ENCODE measurements at places on chromosomes 7 and 10. TPM values are rescaled to one million over a fixed set of nuclear protein-coding genes. Genes with fewer than 3 reads are reported as not detected.

AGBL3 gene
- 2.5 TPM for total RNA-seq

DNA sequence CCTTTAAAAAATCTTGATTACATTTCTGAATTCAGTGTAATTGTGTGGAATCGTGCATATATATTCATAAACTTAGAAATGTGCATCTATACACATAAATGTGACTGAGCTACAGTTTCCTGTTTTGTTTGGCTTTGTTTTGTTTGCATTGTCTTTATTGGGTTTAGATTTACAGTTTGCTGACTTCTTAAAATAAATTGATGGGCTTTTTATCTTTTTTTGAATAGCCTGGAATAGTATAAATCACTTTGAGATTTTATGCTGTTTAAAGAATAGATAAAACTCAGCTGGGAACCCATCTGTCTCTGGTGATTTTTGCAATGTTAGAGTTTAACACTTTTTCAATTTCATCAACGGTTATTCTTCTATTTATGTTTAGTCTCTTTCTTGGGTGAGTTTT lies 21.2 kb upstream of the BRAF start:
- no peaks in the 10 kb centered on the region for H3K4me1 ChIP-seq
- H3K36me3 ChIP-seq: no peaks in the 10 kb centered on the region
- H3K27ac ChIP-seq: no peak overlapping the region
- no peak for DNase-seq

DNA sequence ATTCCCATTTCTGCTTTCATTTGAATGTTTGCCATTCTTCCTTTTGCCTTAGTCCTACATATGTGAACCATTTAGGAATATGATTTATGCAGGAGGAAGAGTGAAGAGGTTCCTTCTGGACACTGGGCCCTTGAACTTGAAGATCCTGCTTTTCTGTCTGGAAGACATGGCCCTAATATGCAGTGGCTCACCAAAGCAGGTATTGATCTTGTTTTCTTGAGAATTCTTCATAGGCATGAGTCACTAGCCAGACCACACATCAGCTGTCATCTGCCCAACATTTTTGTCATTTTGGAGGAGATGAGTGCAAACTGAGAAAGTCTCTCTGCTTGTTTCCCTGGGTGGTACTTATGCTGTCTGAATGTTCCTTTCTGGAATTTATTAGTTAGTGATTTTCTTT lies 382.6 kb downstream of the LRMDA start:
- no peak overlapping the region for H3K27ac ChIP-seq
- DNase-seq: no peak
- H3K36me3 ChIP-seq: no peaks in the 10 kb centered on the region
- H3K27me3 ChIP-seq: no peaks in the 10 kb centered on the region

DNA sequence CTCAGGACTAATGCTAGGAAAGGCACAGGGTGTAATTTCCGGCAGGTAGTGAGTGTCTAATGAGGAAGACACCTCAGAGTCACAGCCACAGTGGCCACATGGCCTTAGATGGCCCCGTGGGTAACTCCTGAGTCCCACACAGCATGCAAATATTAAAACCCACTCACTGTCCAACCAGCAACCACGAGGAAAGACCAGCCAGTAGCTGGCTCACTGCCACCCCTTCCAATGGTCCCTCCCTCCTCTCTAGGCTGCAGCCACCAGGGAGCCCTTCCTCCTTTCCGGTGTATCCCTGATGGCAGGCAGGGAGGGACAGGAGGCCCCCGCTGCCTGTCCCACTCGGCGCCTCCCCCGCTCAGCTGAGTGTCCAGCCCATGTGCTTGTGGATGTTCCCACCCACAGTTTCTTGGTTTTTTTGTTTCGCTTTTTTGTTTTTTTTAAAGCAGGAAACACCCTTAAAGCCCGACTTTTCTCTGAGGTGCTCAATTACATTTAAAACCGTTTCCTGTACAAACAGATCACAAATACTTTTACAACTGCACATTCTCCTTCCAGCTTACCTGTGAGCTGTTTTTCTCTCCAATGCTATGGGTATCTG lies 9.2 kb downstream of the BNIP3 start:
- H3K4me3 ChIP-seq: peak overlapping the region; percentile 48
- H3K36me3 ChIP-seq: peaks cover 14% of the 10 kb centered on the region
- DNase-seq: peak; percentile 28
- no peaks in the 10 kb centered on the region for H3K27me3 ChIP-seq
- H3K4me1 ChIP-seq: peaks cover 56% of the 10 kb centered on the region

GRCh38 chr7:141648276-141649114 lies 53.5 kb downstream of the DENND11 start:
- H3K4me1 ChIP-seq: no peaks in the 10 kb centered on the region
- H3K36me3 ChIP-seq: no peaks in the 10 kb centered on the region
- H3K4me3 ChIP-seq: no peak overlapping the region

- H3K27me3 ChIP-seq: no peaks in the 10 kb centered on the region
- no peak overlapping the region for H3K27ac ChIP-seq
- DNase-seq: no peak
Observed at GRCh38 chr10:84542522-84543490, 214.4 kb downstream of the CCSER2 start.

DNA sequence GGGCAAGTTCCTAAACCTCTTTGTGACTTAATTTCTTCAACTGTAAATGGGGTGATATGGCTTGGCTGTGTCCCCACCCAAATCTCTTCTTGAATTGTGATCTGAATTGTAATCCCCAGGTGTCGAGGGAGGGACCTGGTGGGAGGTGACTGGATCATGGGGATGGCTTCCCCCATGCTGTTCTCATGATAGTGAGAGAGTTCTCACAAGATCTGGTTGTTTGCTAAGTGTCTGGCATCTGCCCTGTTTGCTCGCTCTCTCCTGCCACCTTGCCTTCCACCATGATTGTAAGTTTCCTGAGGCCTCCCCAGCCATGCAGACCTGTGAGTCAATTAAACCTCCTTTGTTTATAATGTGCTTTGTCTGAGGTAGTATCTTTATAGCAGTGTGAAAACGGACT lies 177.0 kb downstream of the MYOF start:
- H3K27ac ChIP-seq: no peak overlapping the region
- no peaks in the 10 kb centered on the region for H3K27me3 ChIP-seq
- H3K4me1 ChIP-seq: no peaks in the 10 kb centered on the region
- no peak for DNase-seq
- no peak overlapping the region for H3K4me3 ChIP-seq
- H3K36me3 ChIP-seq: no peaks in the 10 kb centered on the region

DNA sequence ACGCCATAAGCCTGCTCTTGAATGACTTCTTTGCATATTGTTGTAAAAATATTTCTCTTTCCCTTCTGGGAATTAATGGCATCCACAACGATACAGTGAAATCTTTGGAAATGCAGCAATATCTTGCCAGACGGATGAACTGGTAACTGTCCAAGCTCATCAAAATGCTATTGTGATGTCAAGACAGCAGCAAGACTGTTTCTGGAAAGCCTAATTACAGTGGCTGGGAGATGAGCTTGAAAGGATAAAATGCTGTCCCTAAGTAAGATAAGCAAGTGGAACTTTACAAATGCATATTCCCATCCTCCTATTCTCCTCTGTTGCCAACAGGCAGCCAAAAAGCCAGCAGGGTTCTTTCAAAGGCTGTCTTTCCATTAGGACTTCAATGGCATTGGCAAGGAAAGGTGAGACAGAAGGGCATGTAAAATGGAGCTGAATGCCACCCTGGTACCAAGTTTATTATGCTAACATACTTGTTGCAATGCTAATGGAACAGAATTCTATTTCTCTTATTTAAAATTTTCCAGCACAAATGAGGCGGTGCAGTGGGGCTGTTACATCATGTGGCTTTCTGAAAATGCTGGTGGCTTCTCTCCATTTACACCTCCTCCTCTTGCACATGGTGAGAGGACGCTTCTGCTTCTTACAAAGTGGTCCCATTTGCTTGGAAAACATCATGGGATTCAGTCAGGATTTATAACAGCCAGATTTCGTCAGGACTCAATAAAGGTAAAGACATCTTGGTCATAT lies 178.3 kb upstream of the PTER start:
- no peaks in the 10 kb centered on the region for H3K27me3 ChIP-seq
- H3K36me3 ChIP-seq: no peaks in the 10 kb centered on the region
- H3K4me1 ChIP-seq: no peaks in the 10 kb centered on the region
- H3K4me3 ChIP-seq: no peak overlapping the region

- no peaks in the 10 kb centered on the region for H3K36me3 ChIP-seq
- no peaks in the 10 kb centered on the region for H3K4me1 ChIP-seq
- DNase-seq: no peak
- H3K27me3 ChIP-seq: no peaks in the 10 kb centered on the region
- H3K27ac ChIP-seq: no peak overlapping the region
- no peak overlapping the region for H3K4me3 ChIP-seq
Observed at GRCh38 chr7:79610313-79610712, 156.8 kb upstream of the MAGI2 start.

DNA sequence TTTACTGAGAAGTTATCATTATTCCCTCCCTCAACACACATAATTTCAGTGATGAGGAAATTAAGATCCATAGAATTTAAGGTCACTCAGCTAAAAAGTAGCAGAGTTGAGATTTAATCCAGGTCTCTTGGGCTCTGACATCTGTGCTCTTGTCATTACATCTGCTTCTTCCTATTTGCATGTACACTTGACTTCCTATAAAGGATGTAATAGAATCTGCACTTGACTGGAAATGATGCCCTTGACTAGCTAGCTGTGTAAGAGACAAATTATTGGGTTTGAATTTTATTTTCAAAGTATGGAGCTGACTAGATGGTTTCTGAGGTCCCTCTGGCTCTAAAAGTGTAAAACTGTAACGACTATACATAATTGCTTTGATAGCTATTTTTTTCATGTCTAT lies 59.5 kb downstream of the AGK start:
- no peak overlapping the region for H3K4me3 ChIP-seq
- no peak for DNase-seq
- H3K27me3 ChIP-seq: no peaks in the 10 kb centered on the region
- no peaks in the 10 kb centered on the region for H3K4me1 ChIP-seq
- peaks cover 9% of the 10 kb centered on the region for H3K36me3 ChIP-seq

DNA sequence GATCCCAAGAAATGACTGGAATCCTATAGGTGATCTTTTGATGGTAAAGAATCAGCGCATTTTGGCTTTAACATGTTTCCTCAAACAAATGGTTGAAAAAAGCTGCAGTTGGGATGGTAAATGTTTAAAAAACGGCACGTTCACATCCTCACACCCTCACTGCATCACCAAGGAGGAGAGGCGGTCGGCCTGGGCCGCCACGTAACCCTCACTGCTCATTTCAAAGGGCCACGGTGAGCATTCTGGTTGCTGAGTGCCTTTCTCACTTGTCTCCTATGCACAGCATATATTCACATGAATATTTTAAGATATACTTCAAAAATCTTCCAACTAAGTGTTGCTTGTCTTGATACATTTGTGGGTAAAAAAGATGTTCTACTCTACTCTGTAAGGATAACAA lies 233.2 kb downstream of the DNAJB6 start:
- peaks cover 16% of the 10 kb centered on the region for H3K4me1 ChIP-seq
- H3K27ac ChIP-seq: no peak overlapping the region
- no peaks in the 10 kb centered on the region for H3K27me3 ChIP-seq

CPA2 gene
- total RNA-seq: not detected

GRCh38 chr7:128890306-128891109 lies 20.0 kb downstream of the KCP start:
- H3K36me3 ChIP-seq: no peaks in the 10 kb centered on the region
- no peaks in the 10 kb centered on the region for H3K4me1 ChIP-seq
- H3K27me3 ChIP-seq: peaks cover 7% of the 10 kb centered on the region
- DNase-seq: no peak

GRCh38 chr7:75054744-75055143 lies 18.9 kb downstream of the RCC1L start:
- no peaks in the 10 kb centered on the region for H3K4me1 ChIP-seq
- no peak overlapping the region for H3K4me3 ChIP-seq
- H3K27me3 ChIP-seq: no peaks in the 10 kb centered on the region
- H3K27ac ChIP-seq: no peak overlapping the region
- peaks cover 39% of the 10 kb centered on the region for H3K36me3 ChIP-seq

DNA sequence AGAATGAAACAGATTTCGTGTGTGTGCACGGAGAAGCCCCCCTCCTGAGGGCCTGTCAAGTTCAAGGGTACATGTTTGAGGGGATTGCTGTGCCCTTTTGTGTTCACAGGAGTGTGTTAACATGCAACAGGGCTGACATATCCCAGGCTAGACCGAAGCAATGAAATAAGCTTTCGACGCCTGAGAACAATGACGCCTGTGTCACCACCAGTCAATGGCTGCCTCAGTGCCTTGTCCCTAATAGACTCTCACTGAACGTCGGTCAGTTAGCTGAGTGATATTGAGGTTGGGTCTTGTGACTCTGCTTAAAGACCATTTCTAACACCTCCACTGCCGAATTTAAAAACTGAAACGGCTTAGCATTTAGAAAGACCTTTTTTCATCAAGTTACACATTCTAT lies 175.2 kb upstream of the TCF7L2 start:
- no peaks in the 10 kb centered on the region for H3K36me3 ChIP-seq
- no peak overlapping the region for H3K27ac ChIP-seq
- DNase-seq: no peak
- H3K27me3 ChIP-seq: no peaks in the 10 kb centered on the region
- H3K4me3 ChIP-seq: no peak overlapping the region
- no peaks in the 10 kb centered on the region for H3K4me1 ChIP-seq

FAM171A1 gene
- 4.2 TPM for total RNA-seq

DNA sequence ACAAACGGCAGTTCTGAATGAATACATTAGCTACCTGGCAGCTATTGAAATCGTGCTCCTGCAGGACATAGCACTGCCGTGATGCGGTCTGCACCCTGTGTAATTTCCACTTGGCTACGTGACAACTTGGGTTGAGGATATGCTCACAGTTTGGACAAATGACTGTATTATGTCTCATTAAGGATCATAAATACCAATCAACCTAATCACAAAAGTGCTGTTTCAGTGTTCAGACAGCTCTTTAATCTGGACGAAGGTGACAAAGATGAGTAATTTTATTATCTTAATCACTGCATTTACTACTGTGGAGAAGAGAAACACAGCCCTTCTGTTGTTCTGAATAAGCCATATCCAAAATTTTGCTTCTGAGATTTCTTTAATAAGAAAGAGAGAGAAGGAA lies 210.8 kb upstream of the PFKP start:
- no peaks in the 10 kb centered on the region for H3K4me1 ChIP-seq
- no peaks in the 10 kb centered on the region for H3K36me3 ChIP-seq
- no peak for DNase-seq
- H3K4me3 ChIP-seq: no peak overlapping the region
- no peaks in the 10 kb centered on the region for H3K27me3 ChIP-seq

All from CD8-positive, alpha-beta memory T cell (primary cell).